ENCODE measurements at places on chromosomes 1 and 21.

DNA sequence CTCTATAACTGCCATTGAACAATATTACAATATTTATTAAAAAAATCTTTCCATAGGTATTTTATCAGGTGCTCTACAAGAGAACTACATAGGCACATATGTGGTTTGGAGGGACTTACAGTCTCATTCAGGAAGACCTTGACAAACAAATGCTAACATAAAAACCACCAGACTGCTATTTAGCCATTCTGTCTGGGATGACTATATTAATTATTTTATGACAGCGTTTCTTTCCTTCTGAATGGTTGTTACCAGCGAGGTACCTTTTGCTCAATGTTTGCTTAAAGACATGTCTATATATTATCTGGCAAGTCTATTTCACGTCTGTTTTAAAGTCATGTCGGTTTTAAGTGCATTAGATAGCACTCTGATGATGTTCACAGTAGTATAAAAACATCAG is 69.7 kb downstream of the RUNX1 start:
- no peak for DNase-seq

- no peak for DNase-seq
These were observed 60.4 kb downstream of the DIP2A start for GRCh38 chr21:46518983-46519583.

- DNase-seq, result no peak
These were observed 262.0 kb downstream of the TNR start for GRCh38 chr1:175481126-175482070.

- no peak for DNase-seq
These were observed 801.7 kb upstream of the BRINP3 start for GRCh38 chr1:191279266-191279800.

- DNase-seq, result no peak
These were observed 108.7 kb upstream of the RNPC3 start for GRCh38 chr1:103416681-103417286.

DNA sequence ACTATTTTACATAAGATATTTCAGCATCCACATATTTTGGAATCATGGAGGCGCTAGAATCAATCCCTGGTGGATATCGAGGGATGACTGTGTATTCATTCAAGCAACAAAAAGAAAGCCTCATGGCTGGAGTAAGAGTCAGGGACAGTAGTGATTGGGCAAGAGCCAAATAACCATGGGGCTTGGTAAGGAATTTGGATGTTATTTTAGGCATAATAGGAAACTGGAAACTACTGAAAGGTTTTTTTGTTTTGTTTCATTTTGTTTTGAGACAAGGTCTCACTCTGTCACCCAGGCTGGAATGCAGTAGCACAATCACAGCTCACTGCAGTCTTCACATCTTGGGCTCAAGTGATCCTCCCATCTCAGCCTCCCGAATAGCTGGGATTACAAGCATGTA is 33.8 kb upstream of the EYA3 start:
- DNase-seq, result no peak

DNA sequence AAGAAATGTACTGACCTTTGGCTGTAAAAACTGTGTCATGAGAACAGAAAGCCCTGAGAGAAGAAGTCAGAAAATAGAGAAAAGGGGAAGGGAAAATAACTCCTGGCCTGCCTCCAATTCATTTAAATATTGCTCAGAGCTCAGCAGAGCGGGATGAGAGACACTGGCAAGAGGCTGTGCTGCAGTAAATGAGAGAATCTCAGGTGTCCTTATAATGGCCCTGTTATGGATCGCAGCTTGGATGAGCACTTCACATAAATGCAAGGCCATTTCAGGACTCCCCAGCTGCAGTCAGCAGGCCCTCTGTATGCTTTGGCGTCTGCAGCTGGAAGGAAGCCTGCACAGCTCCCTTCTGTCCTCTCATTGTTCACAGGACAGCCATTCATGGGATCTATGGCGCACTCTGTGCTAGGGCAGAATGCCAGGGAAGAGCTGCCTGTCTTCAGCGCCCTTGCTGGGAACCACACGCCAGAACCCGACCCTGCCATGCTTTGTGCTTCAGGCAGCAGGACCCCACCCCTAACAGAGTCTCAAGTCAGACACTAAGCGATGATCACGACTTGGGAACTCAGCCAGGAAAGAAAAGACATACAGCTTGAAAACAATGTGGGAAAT is 20.7 kb upstream of the ABCB10 start:
- DNase-seq, result no peak

DNA sequence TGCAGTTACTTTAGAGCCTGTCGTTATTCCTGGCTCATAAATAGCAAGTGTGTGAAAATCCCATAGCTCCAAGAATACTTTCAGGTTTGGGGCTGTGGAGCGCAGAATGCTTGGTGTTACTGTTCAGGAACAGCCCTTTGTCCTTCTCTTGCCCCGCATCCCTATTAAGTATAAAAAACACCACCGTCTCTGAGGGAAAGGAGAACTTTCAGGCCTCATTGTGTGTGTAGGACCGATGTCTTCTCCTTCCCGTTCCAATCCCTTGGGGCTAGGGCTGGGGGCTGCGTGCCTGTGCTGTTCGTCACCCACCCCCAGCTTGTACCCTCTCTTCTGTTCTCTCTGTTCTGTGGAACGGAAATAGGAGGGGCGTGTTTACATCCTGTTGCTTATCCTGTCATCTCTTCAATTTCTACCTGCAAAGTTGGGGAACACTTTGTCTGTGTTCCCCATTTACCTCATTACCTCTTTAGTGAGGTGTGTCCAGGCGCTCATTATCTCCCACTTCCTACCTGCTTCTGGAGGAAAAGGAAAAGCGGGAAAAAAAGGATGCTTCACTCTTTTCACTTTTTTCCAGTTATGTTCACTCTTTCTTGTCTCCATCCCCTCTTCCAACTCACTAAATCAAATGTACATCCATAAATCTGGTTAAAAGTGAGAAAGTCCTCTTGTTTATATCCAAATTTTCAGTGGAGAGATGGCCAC is 788 bp upstream of the TXNIP start:
- no peak for DNase-seq

GRCh38 chr1:173056365-173056764 is 5.6 kb upstream of the TNFSF18 start:
- DNase-seq, result no peak

All from stimulated activated CD8-positive, alpha-beta memory T cell treated with anti-CD3 and anti-CD28 coated beads, Interleukin-4, amount 100 ng/mL, for 4 hours (primary cell).